ENCODE measurements at places on chromosomes 4 and X.

DNA sequence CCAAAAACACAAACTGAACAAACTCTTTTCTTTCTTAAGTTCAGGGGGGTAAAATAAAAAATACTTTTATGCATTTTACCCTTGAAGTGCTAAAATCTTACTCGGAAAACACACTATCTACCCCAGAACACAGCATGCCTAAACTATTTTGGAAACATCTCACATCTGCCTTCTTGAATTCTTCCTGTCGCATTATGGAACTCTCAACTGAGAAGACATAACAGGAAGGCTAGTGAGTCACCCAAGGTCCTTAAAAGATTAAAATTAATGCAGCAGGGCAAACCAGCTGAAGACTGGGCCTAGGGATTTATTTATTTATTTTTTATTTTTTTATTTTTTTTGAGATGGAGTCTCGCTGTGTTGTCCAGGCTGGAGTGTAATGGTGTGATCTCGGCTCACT lies 208.2 kb downstream of the APBB2 start:
- DNase-seq: no peak

DNA sequence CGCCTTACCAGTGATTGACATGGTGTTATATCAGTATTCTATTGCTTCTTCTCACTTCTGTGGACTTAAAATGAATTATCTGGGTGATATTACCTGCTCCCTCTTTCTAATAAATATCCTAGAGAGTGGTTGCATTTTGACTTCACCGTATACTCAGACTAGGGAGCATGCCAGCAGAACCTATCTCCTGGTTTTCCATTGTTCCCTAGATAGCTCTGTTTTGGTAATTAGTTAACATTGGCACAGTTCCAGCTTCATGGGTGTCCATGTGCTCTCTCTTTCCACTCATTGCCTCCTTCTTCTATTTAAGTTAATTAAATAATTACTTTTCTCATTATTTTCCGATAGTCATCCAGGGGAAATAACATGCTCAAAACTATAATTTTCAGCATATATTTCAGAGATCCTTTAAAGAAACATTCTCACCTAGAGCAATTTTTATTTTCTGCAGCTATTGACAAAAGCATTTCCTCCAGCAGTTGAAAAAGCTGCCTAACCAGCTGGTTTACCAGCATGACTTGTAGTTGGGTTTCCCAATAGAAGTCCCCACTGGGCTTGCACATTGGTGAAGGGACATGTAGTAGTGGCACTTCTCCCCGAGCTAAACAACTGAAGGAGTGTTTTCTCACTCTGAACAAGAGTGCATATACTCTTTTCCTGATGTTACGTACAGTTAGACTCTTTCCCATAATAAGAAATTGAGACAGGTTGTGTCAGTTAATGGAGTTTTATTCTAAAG lies 27.9 kb upstream of the PAPSS1 start:
- DNase-seq: no peak

DNA sequence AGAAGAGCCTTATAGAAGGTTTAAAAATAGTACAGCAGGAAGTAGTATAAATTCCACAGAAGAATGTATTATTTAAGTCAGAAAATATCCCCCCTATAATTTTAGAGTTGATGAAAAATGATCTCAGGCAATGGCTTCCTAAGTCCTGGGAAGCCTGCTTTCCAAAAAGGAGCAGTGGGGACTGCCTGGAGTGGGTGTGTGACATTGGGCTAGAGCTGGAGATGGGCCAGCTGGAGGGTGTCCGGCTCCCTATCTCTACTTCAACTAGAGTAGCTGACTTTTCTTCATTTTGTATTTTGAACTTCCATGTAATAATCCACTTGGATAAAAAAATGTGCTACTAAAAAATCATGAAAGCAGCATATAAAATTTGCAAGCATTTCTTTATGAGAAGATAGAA lies 253.9 kb downstream of the ANK2 start:
- no peak for DNase-seq

- DNase-seq: no peak
Observed at GRCh38 chr4:101177154-101177553, 170.2 kb downstream of the PPP3CA start.

DNA sequence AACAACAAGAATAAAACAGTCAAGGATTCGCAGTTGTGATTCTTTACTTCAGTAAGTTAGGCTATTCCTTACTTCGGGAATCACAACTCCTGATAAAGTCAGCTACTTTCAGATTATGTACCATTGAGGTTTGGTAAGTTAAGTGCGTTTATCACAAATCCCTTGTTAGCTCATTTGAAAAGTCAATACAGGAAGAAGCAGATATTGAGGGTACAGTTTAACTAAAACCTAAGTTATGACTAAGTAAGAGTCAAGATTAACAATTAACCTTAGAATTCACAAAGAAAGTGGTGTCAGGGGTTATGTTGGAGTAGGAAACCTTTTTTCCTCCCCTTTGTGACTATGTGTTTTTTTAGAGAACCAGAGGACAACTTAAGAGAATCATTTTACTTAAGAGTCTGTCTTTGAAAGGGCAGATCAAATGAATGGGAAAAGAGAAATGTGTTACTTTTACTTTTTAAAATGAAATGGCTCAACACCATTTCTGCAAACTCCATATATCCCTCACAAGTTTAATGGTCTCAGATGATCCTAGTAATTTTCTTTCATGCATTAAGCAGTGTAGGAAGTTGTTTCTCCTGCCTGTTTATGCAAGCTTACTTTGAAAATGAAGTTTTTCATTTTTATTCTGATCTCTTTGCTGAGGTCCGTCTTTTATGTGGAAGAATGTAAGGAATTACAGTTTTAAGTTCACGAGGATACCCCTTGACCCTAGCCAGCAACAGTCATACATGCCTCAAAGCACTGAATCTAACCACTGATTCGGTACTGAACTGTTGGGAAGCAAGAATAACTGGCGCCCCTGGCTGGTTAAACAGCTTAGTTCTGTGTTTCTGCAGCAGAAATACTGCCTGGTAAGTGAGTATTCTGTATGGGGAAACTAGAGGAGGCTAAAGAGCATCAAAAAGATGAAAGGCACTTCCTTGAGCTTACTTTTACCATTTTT lies 211.7 kb downstream of the SLC4A4 start:
- no peak for DNase-seq

- DNase-seq: no peak
Observed at GRCh38 chrX:123339221-123339905, 155.3 kb downstream of the GRIA3 start.

GRCh38 chrX:42219231-42219630 lies 295.9 kb upstream of the CASK start:
- DNase-seq: no peak

GRCh38 chr4:63528256-63528991 lies 880.8 kb downstream of the TECRL start:
- DNase-seq: no peak

- no peak for DNase-seq
Observed at GRCh38 chrX:69285401-69285877, 120.2 kb upstream of the PJA1 start.

GRCh38 chrX:20372533-20372932 lies 105.8 kb upstream of the RPS6KA3 start:
- DNase-seq: no peak

GRCh38 chr4:84837751-84838150 lies 128.7 kb downstream of the WDFY3 start:
- DNase-seq: no peak

- no peak for DNase-seq
Observed at GRCh38 chr4:53307819-53308780, 57.8 kb downstream of the SCFD2 start.

DNA sequence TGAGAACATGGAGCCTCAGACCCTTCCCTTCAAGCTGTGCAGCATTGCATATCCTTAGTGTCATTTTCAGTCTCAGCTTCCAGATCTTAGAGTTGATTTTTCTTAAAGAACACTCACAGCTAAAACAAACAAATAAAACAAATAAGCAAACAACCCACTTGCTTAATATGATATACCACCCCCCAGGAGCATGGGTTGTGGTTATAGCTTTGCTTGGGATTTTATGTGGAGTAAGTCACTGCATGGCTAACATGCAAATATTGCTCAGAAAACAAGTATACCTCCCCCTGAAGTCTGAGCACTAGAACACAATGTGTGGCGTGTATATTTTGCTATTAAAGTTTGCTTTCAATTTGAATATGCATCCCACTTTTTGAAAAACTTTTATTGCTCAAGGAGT lies 78.6 kb downstream of the MGST2 start:
- DNase-seq: no peak

GRCh38 chrX:121000589-121000988 lies 15.0 kb upstream of the CT47A1 start:
- DNase-seq: no peak

- no peak for DNase-seq
Observed at GRCh38 chr4:53644607-53645006, 53.3 kb upstream of the LNX1 start.

DNA sequence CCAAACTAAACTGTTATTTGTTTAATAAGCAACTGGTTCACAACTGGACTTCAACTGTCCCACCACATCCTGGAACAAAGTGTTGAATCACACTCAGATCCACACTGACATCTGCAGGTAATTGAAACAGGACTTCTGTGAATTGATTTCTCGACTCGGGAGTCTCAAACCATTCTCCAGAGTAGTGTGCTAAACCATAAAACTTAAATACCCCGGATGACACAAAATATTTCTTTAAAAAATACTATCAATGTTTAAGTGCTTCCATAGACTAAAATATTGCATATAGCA lies 95.4 kb upstream of the PLAC1 start:
- no peak for DNase-seq

- no peak for DNase-seq
Observed at GRCh38 chr4:114694770-114695169, 96.2 kb downstream of the UGT8 start.

GRCh38 chr4:145818011-145818410 lies 120.6 kb downstream of the ZNF827 start:
- DNase-seq: no peak

- DNase-seq: no peak
Observed at GRCh38 chr4:32417113-32417704, 1697.0 kb downstream of the PCDH7 start.

DNA sequence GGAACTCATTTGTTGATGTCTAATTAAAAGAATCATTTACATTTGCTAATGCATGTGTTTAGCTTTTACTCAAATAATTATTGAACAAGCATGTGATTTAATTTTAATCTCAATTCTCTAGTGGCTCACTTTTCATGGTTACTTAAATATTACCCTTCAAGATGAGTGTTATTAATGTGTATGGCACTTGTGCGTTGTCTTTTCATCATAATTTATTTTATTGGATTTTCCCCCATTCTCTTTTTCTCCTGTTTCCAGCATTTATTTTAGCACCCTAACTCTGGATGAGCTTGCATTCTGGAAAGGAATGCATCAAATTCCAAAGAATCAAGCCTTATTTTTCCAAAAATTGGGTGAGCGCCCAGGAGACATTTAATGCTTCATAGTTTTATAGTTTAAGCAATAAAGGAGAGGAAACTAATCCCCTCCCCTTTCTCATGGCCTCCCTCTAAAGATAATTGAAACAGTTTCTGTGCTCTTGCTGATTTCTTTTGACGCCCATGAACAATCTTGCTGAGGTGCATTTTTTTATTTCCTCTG lies 191.1 kb upstream of the FAT4 start:
- no peak for DNase-seq

DNA sequence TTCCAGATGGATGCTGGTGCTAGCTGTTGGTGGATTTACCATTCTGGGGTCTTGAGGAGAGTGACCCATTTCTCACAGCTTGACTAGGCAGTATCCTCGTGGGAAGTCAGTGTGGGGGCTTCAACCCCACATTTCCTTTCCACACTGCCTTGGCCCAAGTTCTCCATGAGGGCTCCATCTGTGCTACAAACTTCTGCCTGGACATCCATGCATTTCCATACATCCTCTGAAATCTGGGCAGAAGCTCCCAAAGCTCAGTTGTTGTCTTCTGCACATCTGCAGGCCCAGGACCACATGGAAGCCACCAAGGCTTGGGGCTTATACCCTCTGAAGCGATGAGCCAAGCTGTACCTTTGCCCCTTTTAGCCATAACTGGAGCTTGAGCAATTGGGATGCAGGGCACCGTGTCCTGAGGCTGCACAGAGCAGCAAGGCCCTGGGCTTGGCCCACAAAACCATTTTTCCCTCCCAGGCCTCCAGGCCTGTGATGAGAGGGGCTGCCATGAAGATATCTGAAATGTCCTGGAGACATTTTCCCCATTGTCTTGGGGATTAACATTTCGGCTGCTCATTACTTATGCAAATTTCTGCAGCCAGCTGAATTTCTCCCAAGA lies 248.7 kb upstream of the ANKRD50 start:
- DNase-seq: no peak

GRCh38 chr4:111502626-111503025 lies 642.6 kb upstream of the FAM241A start:
- DNase-seq: no peak

DNA sequence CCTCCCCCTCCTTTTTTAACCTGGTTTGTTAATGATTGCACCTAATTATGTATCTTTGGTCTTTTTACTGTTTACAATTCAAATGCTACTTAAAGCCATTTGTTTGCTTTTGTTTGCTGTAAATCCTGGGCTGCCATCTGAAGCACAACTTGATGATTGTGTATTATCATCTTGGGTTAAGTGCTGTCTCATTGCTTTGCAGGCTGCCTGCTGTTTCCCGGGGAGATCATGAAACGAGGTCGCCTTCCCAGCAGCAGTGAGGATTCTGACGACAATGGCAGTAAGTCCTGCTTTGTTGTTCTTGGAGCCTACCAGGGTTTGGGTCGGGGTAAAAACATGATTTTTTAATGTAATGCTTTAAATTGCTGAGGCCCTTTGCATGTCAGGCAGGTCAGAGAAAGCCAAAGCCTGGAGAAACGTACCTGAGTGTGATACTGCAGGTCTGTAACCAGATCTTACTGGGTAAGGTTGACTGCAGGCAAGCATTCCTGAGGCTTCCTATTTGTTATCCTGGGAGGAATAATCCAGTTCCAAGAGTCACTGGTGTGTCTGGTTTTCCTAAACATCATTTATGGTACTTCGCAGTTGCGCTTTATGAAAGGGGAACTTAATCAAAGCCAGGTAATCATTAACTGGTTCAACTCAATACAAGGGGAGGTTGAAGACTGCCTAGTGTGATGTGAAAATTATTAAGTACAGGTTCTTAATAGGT lies 22.2 kb downstream of the JADE1 start:
- DNase-seq: no peak

DNA sequence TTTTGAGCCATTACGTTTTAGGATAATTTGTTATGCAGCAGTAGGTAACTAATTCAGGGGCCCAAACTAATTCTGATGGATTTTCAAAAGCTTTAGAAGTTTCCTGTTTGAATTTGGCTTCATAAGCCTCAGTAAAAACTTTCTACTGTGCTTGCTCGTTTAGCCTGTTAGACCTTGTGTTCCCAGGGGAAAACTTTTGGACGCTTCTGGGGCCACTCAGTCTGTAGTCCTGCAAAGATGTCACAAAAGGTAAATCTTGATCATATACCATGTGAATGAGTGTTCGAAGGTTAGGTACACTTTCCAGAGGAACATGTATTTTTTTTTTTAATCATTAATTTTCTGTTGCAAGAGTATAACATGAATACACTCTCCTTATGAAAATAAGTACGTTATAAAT lies 70.7 kb downstream of the SUPT20HL2 start:
- no peak for DNase-seq

DNA sequence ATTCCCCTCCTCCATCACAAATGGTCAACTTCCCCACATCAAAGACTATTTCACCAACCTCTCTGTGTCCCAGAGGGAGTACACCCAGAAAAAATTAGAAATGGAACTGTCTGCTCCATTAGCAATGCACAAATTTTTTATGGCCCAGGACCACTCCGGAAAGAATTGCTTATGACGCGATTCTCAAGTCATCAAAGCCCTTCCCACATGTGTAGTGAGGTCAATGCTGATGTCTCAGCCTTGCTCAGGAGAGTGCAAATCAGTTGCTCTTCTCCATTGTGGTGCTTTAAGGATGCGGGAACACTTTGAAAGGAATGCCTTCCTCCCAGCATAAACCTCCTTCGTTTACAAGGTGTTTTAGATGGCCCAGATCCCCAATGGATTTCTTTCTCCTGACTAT lies 518.3 kb downstream of the PPARGC1A start:
- no peak for DNase-seq

Data from T-cell (primary cell).